HuH-7.5 (cell line): ENCODE measurements at places on chromosomes 1 and 21.

DNA sequence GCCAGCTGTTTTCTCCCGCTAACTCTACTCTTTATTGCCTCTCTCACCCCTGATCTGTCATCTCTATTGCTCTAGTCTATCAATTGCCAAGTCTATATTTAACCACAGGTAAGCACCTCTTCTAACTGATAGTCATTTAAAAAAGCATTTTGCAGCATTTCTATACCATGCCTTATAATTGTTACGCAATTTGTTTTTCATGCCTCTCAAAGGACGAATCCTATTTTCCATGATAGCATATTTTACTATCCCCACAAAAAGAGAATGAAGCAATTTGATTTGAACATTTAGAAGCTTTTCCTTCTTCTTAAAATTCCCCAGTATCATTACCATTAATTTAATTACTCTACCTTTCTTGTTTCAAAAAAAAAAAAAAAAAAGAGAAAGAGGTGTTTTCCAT lies 432.8 kb upstream of the ZP4 start:
- no peak for DNase-seq

- no peak for DNase-seq
Observed at GRCh38 chr1:94265011-94265422, 27.6 kb upstream of the ARHGAP29 start.

GRCh38 chr1:149846593-149847466 lies 52.5 kb upstream of the BOLA1 start:
- DNase-seq, result no peak

GRCh38 chr1:99645203-99645602 lies 710 bp upstream of the PALMD start:
- no peak for DNase-seq

- no peak for DNase-seq
Observed at GRCh38 chr1:201904579-201904978, 15.9 kb downstream of the SHISA4 start.

- DNase-seq, result no peak
Observed at GRCh38 chr1:56874689-56875088, 20.1 kb downstream of the C8A start.

GRCh38 chr21:23740463-23740862 lies 1866.8 kb downstream of the MRPL39 start:
- no peak for DNase-seq

GRCh38 chr1:204821476-204821875 lies 49.2 kb upstream of the NFASC start:
- no peak for DNase-seq

DNA sequence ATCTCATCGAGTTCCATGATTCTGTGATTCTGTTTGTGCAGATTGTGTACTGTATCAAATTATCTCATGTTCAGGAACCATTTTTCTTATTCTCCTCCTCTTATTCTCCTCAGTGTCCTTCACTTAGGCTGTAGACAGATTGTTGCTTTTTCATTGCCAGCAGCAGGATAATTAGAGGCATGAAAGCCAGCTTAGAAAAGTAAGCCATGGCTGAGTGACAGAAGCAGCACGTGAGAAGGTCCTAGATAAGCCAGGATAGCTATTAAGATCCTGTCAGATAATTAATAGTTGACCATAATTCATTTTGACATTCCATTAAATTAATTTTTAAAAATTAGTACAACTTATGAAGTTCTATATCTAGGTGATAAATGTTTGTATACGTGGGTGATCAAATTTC lies 60.8 kb upstream of the PRKACB start:
- no peak for DNase-seq
